ENCODE measurements at places on chromosomes 5 and 9.

DNA sequence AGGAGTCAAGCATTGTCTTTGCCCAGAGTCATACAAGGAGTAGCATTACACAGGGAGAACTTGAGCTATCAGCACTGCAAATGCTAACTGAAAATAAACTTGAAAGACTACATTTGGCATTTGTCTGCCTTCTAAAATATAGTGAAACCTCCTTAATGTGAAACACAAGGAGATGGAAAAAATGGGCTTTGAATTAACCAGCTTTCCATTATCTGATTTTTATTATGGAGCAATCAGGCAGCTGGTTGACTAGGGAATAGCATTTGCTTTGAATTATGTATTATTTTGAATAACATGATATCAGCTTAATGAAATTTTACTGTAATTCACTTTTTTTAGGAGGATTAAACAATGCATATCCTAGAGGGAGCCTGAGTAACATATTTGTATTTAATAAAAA lies 130.8 kb downstream of the GDNF start:
- no peak for DNase-seq

DNA sequence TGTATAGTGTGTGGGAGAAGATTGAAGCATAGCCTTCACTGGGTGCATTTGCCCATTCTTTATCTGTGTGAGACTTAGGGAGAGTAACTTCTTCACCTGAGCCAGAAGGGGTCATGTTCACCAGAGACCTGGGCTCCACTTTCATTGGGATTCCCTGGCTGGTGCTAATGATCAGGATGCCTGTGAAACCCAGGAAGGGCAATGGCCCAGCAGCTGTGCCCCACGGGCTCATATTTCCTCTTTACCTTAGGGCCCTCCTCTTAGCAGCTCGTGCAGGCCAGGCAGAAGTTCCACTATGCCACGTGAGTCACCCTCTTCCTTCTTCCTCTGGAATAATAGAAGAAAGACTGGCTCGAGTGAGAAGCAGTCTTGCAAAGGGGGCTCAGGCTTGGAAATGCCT lies 5.0 kb downstream of the PPARGC1B start:
- no peak for DNase-seq

GRCh38 chr5:157574456-157575380 lies 857 bp downstream of the ADAM19 start:
- DNase-seq: no peak

GRCh38 chr9:71042448-71042990 lies 78.9 kb downstream of the TRPM3 start:
- no peak for DNase-seq

DNA sequence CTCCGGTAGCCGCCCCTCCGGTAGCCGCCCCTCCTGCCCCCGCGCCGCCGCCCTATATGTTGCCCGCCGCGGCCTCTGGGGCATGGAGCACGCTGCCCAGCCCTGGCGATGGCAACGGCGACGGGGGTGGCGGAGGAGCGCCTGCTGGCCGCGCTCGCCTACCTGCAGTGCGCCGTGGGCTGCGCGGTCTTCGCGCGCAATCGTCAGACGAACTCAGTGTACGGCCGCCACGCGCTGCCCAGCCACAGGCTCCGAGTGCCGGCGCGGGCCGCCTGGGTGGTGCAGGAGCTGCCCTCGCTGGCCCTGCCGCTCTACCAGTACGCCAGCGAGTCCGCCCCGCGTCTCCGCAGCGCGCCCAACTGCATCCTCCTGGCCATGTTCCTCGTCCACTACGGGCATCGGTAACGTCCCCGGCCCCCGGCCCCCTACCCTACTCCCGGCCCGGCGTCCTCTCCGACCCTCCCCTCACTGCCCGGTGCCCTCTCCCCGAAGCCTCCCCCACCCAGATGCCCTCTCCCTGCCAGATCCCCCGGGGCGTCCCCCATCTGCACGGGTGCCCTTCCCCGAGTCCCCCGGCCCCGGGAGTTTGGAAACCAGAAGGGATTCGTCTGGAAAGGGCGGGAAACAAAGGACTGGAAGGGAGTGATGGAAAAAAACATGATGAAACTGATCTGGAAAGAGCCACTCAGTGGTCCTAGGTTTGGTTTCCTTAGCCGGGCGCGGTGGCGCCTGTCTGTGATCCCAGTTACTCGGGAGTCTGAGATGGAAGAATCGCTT lies 417 bp downstream of the SRD5A1 start:
- peak; percentile 1 for DNase-seq

GRCh38 chr5:143796753-143797152 lies 15.2 kb upstream of the HMHB1 start:
- no peak for DNase-seq

- DNase-seq: no peak
These were observed 47.7 kb downstream of the SIL1 start for GRCh38 chr5:139150367-139150999.

GRCh38 chr5:133291524-133291923 lies 239.7 kb downstream of the HSPA4 start:
- no peak for DNase-seq

DNA sequence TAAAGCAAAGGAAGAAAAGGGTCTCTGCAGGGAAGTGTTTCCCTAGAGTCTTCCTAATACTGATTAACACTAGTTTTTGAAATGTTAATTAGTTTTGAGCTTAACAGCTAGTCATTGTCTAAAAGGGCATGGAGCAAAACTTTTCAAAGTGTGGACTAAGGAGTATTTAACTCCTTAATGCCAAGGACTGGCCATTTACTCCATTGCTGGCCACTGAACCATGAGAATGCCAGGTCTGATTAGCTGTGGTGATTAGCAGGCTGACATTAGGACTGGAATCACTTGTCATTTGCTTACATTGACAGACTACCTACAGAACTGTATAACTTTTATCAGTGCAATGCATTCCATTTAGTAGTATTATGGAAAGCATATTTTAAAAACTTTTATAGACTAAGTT lies 987.0 kb downstream of the NR2F1-AS1 start:
- DNase-seq: no peak

- no peak for DNase-seq
These were observed 118.8 kb downstream of the ATPSCKMT start for GRCh38 chr5:10130881-10131280.

GRCh38 chr5:155085282-155085989 lies 71.9 kb downstream of the KIF4B start:
- no peak for DNase-seq

- DNase-seq: no peak
These were observed 16.0 kb downstream of the HSD17B4 start for GRCh38 chr5:119468286-119468685.
